ENCODE measurements at places on chromosomes 1 and 21.
A peak's percentile ranks its signal among the peaks of the same experiment; 100 is the strongest.

DNA sequence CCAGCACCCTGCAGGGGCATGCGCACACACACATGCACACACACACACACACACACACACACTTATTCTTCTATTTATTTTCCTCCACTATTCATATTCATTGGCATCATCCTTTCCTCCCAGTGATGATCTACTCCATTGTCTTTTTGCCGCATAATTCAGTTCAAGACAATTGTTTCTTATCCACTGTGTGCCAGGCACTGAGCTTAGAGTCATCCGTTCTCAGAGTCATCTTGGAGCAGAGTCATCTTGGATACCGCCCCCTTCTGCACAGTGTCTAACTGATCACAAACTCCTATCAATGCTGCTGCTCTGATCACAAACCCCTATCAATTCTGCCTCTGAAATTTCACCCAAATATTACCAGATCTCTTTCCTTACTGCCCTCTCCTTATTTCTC, 102.8 kb upstream of the PROX1 start:
- DNase-seq: no peak

DNA sequence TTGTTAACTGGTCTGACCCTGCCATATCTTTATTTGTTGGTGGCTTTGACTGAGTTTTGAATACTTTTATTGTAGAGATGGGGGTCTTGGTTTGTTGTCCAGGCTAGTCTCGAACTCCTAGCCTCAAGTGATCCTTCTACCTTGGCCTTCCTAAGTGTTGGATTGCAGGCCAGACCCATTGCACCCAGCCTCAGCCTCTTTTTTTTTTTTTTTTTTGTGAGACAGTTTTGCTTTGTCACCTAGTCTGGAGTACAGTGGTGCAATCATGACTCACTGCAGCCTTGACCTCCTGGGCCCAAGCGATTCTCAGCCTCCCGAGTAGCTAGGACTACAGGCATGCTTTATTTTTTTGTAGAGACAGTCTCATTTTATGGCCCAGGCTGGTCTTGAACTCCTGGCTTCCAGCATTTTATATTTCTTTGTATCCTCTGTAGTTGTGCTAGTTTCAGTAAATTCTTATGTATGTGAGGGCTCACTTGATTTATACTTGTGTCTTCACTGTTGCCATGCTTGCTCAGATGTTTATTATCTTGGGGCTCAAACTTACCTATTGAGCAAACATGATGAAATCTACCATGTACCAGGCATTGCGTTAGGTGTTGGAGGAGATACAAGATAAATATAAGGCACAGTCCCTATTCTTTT, 24.1 kb downstream of the THRAP3 start:
- DNase-seq: no peak

GRCh38 chr1:211546543-211546942, 32.4 kb downstream of the SLC30A1 start:
- DNase-seq: no peak

- DNase-seq: no peak
Measured at GRCh38 chr1:16175610-16176553, 20.0 kb upstream of the EPHA2 start.

DNA sequence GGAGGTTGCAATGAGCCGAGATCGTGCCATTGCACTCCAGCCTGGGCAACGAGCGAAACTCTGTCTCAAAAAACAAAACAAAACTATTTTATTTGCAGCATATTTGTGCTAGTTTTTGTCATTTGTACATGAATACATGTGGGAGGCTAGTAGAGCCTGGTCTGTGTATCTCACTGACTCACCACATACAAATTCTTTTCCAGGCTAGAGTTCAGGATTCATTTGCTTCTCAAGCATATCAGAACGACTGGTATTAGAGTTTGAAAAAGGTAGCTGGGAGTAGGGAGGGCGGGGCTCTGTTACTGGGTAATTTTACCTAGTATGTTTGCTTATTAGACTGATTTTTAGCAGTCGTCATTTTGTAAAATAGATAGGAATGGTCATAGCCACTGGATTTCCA, 4.5 kb upstream of the TOR3A start:
- DNase-seq: no peak

- peak; percentile 95 for DNase-seq
Measured at GRCh38 chr1:93979718-93980319, 70.6 kb upstream of the GCLM start.

DNA sequence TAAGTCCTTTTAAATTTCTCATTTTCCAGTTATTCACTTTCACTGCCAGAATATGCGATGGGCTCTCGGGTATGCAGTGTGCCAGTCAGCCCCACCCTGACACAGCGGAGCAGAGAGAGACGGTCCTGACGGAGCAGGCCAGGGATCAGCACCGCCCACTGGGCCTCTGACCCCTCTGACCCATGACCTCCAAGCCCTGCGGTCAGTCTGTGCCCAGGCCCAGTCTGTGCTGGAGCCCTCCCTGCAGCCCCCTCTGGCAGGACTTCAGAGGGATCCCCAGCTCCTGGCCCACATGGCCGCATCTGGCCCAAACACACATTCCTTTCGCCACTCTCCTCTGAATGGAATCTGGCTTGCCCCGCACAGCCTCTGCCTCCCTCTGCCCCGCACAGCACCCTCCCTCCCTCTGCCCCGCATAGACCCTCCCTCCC, 43.4 kb upstream of the COL6A2 start:
- DNase-seq: no peak
